Substantia nigra (tissue), 51 donors: ENCODE measurements at places on chromosomes 7 and 10.
A peak's percentile ranks its signal among the peaks of the same experiment; 100 is the strongest.

GRCh38 chr7:1144269-1144771 lies 15.7 kb downstream of the ZFAND2A start:
- no peak for DNase-seq

DNA sequence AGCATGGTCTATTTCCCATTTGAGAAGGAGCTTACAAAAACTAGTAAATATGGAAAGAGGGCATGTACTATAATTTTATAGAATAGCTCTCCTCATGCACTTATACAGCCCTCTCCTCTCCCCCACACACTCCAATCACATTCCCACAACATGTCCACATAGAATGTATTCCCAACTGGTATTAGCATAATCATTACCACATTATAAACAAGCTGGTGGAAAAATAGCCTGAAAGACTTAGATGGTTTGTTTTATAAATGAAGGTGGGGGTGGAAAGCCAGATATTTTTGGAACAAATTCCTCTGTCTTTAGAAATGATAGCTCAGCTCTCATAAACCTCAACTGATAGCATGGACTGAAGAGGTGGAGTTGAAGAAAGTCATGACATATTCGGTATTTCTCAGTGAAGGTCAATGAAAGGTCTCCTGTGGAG lies 410.1 kb downstream of the SUGCT start:
- DNase-seq: no peak

GRCh38 chr7:78873117-78873516 lies 580.4 kb downstream of the MAGI2 start:
- DNase-seq: no peak

DNA sequence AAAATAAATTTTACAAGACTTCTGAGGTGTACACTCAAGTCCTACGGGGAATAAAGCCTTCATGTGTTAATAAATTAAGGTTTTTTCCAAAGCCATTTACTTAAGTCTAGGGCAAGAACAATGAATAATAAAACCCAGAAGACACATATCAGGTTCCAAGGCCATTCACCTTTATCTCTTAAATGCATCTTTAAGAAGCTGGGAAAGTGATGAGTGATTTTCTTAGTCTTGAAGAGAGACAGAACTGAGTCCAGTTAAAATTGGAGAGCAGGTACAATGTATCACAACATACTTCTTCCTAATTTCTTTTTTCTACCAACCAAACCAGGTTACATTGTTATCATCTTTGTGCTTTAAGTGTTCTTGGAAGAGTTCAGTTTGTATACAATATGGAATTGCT lies 189.5 kb downstream of the RAPGEF5 start:
- DNase-seq: no peak

DNA sequence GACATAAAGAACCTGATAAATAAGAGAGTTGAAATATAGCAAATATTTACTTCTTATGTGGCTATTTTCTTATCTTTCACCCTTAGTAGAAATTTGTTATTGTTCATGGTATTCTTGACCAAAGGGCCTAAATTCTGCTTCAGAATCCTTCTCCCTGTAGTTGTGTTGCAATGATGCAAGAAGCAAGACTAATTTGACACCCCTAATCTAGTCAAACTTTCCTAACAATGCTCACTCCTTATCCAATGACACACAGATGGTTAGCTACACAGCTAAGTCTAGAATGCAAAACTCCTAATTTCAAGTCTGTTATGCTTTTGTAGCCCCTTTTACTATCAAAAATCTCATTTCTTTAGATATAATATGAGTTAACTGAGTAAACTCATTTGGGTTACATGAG lies 56.1 kb downstream of the TWIST1 start:
- DNase-seq: no peak

- DNase-seq: no peak
Observed at GRCh38 chr10:97080051-97080776, 105.5 kb downstream of the SLIT1 start.

DNA sequence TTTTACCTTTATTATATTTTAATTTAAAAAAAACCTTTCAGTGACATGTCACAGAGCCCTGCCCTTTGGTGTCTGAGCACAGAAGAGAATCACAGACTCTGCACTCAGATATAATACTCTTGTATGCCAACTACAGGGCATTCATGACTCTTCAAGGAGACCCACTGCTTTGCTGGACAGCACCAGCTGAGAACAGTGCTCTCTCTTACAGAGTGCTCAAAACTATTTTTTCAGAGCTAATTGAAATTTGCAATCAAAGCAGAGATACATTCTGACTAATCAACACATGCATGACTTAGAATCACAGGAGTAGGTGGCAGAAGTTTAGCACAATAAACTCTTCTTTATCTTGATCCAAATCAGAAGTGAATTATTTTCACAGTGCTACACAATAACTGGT lies 99.1 kb downstream of the OSBPL3 start:
- no peak for DNase-seq

DNA sequence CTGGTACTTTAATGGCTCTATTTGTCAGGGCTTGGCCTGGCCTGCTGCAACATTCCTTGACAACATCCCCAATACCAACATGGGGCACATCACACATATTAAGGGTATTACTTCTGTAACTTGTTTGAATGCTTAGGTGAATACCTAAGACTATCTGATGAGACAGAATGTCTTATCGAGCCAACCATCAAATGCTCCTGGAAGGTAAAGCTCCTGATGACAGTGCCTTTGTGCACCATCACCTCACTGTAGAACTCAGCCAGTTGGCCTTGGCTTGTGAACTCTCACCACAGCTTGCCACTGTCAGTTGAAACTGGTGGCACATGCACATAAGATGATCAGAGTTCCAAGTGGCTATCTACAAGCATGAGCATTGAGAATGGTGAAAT lies 3.7 kb upstream of the MYO1G start:
- no peak for DNase-seq

DNA sequence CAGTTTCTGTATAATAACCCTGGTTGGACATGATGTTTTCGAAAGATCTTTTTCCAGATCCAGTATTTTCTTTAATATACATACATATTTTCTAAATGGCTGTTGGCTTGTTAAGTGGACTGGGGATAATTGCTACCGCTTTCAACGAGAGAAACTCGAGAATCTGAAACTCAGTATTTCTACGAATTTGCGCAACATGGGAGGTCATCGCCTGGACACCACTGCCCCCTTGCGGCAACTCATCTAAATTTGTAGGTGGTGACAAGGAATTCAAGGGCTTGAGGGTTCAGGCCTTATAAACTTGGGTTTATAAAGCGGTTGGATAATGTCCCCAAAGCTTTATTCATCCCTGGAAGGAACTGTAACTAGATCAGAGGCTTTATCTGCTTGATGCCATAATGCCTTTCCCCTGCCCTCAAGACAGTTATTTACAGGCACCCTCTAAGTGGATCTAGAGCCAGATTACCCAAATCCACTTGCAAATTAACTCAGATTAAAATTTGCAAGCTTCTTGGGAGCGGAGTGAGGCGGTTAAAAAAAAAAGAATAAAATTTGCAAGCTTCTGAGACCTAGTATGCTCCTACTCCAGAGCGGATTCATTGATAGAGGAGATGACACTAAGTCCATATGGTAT lies 21.3 kb upstream of the KCNK18 start:
- DNase-seq: peak; percentile 44

GRCh38 chr7:20748853-20749252 lies 37.8 kb downstream of the SP8 start:
- no peak for DNase-seq

GRCh38 chr10:79983286-79983909 lies 34.5 kb upstream of the SFTPD start:
- no peak for DNase-seq

DNA sequence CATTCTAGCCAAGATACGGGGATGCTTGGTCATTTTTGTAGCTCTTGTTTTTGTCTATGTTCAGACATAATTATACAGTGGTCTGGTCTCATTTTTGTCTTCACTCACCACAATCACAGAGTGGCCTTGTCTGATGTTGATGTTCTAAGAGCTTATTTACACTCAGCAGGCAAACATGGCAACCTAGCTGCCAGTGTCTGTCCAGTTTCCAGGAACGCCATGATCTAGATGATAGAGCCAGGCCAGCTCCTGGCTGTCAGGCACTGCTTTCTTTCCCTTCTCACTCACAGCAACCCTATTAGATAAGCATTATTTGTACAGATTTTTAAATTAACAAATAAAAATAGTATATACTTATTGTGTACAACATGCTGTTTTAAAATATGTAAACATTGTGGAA lies 98.6 kb upstream of the PHF14 start:
- no peak for DNase-seq

- DNase-seq: no peak
Observed at GRCh38 chr10:73439055-73439454, 5.7 kb upstream of the MSS51 start.

DNA sequence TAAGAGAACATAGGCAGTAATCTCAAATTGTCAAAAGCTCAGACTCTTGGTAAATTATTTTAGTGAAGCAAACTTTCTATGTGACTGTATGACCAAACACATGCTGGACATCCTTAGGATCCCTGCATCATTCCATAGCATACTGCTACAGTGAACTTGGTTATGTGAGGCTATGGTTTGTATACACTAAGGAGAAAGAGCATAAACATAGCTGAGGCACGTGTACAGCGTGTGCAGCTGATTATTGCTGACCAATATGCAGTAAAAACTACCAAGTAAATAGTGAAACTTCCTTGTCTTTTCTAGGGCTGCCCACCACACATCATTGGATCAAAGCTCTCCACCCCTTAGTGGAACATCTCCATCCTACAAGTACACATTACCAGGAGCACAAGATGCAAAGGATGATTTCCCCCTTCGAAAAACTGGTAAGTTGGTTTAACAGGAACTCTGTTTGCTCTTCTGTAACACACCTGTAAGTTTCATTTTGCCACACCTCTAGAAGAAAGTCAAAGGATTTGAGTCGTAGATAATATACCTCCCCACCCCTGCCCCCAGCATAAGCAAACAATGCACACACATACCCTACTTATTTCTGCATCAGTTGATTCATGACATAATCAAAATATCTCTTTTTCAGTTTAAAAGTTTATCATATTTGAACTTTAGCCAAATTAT lies 98.2 kb downstream of the HDAC9 start:
- DNase-seq: no peak

DNA sequence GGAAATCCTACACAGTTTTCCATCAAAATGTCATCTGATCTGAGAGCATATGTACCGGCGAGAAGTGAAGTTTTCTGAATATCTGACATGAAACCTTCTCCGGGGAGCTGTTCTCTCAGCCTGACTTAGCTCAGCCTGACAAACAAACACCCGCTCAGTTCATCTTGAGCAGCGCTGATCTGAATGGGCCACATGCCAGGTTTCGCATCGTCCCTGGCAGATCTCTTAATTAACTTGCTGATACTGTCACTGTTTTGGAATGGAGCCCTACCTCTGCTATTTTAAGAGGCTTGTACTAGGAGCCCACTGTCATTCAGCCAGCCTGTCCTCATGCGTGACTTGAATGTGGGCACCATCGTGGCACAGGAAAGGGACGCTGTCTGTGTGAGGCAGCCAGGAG lies 109.2 kb downstream of the STRA8 start:
- no peak for DNase-seq

GRCh38 chr7:148790131-148790726 lies 91.5 kb downstream of the CUL1 start:
- DNase-seq: no peak

GRCh38 chr7:88835147-88835728 lies 39.7 kb upstream of the TEX47 start:
- no peak for DNase-seq

DNA sequence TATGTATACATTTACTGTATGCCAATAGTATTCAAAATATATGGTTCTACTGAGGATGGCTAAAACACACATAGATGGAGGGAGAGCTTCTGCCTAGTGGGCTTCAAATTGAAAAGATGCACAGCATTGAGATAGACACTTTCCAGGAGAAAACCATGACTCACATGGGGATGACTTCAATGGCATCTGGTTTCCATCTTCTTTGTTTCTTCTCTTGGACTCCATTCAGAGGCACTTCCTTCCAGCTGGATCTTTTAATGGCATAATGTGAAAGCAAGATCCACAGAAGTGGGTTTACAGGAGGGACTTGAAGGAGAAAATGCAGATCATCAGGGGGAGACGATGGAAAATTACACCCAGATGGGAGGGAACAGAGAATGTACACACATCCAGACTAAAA lies 84.9 kb downstream of the ZNF365 start:
- no peak for DNase-seq

- DNase-seq: no peak
Observed at GRCh38 chr7:44221231-44221791, 20.5 kb downstream of the YKT6 start.

- peak; percentile 26 for DNase-seq
Observed at GRCh38 chr10:7318836-7319235, 92.0 kb downstream of the SFMBT2 start.

- no peak for DNase-seq
Observed at GRCh38 chr7:131808736-131809135, 252.3 kb upstream of the PODXL start.

- DNase-seq: peak; percentile 14
Observed at GRCh38 chr7:112411186-112411795, 39.0 kb upstream of the IFRD1 start.

DNA sequence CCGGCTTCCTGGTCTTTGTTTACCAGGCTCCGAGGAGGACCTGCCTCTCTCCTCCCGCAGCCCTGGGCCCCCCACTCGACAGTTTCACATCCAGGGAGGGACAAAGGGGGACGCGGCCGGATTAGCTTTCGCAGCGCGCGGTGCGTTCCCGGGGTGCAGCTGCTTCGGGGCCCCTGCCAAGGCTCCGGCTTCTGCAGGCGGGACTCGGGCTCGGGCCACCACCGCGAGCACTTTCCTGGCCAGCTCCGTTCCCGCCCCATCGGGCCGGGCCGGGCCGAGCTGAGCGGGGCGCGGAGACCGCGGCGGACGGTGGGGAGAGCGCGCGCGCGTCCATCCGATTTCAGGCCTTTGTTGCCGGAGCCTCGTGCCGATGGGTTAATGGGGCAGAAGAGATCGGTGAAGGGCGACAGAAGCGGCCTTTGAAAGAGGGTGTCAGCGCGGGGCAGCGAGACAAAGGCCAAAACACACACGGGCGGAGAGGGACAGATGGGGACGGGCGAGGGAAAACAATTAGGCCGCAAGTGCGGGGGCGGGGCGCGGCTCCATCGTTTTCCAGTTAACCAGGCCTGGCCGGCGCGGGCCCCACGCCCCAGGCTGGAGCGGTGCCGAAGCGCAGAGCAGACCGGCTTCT lies 8.5 kb upstream of the UNCX start:
- DNase-seq: no peak

GRCh38 chr7:127816354-127817190 lies 164.6 kb downstream of the SND1 start:
- DNase-seq: no peak

GRCh38 chr7:42108803-42109528 lies 128.0 kb downstream of the GLI3 start:
- DNase-seq: no peak

DNA sequence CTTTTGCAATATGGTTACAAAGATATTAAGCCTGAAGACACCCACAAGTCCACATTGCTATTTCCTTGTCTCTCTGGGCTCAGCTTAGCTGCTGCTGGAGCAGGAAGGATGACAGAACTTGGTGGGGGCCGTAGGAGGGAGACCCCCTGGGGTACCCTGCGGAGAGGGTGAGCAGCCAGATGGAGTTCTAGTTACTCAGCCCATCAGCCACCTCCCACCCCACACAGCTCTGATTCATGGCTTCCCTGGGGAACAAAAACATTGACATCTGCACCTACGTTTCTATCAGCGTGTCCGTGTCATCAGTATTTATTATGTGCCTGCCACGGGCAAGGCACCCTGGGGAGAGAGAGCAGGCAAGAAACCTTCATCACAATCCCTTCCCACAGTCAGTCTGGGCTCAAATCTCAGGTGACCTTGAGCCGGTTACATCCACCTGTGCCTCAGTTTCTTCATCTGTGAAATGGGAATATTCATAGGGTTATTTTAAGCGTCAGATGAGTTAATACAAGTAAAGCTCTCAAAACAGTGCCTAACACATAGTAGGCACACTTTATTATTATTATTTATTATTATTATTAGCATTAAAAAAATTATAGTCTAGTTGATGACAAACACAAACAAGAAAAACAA lies 131.5 kb downstream of the C10orf105 start:
- DNase-seq: no peak
